ENCODE measurements at places on chromosomes 6 and 20.
A peak's percentile ranks its signal among the peaks of the same experiment; 100 is the strongest.

DNA sequence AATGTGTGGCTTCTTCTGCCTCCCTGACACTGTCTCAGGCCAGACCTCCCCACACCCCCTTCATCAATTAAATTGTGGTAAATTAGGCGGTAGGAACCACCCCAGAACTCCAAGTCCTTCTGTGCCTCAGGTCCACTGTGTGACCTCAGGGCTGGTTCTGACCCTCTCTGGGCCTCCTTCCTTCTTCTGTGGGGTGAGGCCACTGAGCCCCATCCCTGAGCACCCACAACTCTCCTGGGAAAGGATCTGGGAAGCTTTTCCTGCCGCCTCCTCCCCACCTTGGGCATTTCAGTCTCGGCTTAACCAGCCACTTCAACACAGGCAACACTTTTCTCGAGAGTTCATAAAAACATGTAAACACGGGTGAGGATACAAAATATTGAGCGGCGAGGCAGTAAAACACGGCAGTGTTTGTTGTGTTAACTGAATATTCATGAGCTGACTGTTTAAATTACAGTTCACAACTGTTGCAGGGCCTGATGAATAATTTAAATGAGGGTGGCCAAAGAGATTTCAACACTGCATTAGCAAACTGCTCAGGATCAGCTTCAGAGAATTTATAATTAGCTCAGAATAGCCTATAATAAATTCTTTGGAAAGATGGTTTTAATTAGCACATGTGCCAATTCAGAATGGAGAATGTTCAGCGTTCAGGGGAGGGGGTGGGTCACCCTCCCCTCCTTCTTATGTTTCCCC, 112.1 kb downstream of the TOX2 start:
- no peak for DNase-seq

- no peak for DNase-seq
Measured at GRCh38 chr6:75776461-75776860, 27.4 kb downstream of the MYO6 start.

GRCh38 chr6:163860287-163861081, 446.0 kb downstream of the QKI start:
- DNase-seq: no peak

DNA sequence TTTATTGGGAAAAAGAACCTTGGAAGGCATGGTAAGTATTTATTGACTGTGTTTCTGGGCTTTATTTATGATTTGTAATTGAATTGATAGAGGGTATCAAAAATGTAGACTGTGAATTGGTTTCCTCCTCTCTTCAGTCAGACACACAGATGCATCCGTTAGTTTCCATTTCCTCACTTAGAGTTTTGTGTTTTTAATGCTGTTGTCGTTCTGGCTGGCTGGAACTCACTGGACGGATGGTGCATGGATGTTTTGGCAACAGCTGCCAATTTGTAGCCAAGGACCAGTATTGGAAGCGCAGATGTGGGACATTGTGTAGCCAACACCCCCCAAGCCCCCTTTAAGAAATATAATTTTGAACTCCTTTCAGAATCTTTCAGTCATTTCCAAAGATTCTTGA, 134.5 kb downstream of the JARID2 start:
- DNase-seq: no peak

DNA sequence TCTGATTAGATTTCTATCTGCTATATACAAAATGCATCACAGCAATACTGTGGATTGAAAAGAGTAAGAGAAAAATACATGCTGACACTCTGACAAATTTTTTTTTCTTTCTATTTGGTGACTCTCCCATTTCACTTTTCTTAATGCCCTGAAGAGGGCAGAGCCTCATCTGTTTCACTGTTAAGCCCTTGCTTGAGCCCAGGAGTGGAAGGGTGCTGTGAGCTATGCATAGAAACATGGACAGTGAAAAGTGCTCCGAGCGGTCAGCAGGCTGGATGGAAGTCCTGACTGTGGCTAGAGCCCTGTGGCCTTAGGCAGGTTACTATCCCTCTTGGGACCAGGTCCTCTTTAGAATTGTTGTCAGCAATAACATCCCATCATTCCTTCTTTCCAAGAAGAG, 17.4 kb upstream of the CSE1L start:
- no peak for DNase-seq

DNA sequence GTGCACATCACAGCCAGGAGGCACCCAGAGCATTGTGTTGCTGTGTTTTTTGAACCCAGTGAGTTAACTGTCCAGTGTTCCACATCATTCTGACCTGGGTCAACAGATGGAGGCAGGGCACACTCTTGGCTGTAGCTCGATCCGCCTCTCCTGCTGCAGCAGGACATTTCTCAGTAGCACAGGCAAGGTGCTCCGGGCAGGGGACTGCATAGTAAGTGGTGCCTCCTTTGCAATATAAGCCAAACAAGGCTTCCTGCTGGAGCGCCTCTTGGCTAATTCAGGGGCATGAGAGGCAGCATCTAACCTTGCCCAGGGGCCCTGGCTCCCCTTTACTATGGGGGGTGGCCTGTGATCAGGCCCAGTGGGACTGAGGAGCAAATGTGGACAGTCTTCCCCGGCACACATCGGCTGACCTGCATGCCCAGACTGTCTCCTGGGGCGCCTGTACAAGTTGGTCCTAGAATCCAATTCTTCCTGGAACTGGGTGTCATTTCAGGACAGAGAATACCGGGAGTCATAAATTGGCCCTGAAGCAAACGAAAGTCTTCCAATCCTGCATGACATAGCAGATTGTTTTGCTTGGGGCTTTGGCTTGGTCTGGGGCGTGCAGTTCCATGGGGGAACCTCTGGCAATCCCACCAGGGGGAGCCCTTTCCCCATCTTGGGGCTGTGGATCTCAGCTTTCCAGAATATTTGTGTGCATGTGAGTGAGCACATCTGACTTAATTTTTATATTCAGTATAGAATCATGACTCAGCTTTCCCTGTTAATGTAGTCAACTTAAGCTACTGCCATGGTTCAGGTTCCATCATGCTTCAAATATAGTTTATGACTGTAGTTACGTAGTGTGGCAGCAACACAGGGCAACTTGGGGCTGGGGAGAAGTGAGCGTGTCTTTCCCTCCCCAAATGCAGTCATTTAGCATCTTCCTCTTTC, 56.0 kb upstream of the DDR1 start:
- peak; percentile 69 for DNase-seq

- no peak for DNase-seq
Measured at GRCh38 chr20:47814632-47815415, 29.5 kb upstream of the SULF2 start.

DNA sequence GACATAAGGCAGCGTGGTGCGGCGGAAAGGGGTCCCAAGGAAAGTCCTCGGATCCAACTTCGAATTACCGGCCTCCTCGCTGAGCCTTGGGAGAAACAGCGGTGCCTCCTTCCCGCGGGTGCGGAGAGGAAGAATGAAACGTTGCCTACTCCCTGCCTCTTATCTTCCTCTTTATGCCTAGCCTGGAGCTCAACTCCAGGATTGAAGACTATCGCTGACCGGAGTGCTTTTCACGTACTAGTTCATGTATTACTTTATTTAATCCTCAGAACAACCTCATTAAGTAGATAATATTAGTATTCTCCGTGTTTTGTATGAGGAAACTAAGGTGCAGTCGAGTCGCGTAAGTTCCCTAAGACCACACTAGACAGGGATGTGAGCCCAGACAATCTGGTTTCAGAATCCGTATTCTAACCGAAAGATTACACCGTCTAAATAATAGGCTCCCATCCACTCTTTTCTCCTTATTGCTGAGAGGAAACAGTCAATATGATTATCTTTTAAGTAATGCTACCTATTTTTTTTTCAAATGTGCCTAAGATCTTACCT, 793 bp upstream of the PDSS2 start:
- DNase-seq: no peak

GRCh38 chr6:118485601-118486550, 62.2 kb upstream of the PLN start:
- no peak for DNase-seq

GRCh38 chr6:16292432-16292831, 54.0 kb downstream of the GMPR start:
- DNase-seq: no peak

DNA sequence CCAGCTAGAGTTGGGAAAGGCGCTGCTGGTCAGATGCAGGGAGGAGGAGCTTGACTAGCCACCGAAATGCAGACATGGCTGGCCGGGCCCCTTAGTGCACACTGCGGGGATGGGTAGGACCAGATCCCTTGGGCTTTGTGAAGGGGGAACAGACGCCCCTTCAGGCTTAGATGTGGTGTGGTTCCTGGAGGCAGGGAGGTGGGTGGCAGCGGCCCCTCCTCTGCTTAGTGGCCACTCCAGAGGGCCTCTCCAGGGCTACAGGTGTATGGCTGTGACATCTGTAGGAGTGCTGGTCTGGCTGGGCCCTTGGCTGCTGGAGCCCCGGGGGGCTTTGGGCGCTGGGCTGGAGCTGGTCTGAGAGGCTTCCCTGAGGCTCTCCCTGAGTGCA, 5.9 kb downstream of the CCND3 start:
- DNase-seq: no peak

- no peak for DNase-seq
Measured at GRCh38 chr20:13745784-13746183, 38.9 kb downstream of the ESF1 start.

- no peak for DNase-seq
Measured at GRCh38 chr6:33372526-33373123, 19.0 kb upstream of the KIFC1 start.

GRCh38 chr6:93088621-93089501, 330.5 kb downstream of the EPHA7 start:
- DNase-seq: no peak

DNA sequence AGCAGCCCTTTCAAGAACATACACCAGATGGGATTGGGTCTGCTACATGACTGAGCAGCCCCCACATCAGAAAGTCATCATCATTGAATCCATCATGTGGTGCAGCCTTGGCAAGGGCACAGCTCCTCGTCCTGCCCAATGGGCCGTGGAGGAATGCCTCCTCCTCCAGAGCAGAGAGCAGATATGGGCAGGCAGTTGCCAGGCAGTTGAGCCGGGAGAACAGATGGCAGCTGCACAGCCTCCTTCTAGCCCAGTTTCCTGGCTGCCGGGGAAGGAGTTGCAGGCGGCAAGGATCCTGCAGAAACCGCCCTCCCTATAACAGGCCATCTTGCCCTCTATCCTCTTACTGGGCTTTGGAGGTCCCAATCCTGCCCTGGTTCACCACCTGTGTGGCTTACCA, 11.9 kb upstream of the ZFAND3 start:
- no peak for DNase-seq

DNA sequence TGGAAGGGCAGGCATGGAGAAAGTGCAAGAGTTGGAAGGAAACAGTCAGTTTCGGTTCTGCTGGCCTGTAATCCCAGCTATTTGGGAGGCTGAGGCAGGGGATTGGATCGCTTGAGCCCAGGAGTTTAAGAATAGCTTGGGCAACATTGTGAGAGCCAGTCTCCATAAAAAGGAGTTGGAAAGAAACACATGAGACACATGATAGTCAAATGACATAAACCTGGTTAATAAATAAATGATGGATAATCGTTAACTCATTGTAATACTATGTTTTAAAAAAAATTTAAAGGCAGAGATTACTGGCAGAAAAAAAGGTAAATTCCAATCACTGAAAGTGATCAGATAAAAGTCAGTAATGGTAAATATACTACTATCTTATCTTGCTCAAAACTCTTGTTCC, 37.2 kb upstream of the PHACTR1 start:
- DNase-seq: no peak

- no peak for DNase-seq
Measured at GRCh38 chr6:10205120-10205519, 209.8 kb downstream of the TFAP2A start.

DNA sequence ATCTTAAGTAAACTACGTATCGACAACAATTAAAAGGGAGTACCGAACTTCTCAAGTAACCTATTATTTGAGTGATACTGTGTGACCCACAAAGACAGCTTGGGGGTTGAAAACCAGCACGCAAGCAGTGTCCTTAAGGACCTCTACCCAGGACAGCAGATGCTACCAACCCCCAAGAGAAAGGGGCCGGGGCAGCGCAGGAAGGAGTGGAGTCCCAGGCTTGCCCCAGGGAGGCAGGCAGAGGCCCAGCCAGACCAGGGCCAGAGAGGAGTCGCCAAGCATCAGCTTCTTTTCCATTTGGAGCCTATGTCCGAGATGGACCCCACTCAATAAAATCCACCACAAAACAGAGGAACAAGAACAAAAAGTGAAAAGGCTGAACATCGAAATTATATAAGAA, 11.9 kb downstream of the DIDO1 start:
- no peak for DNase-seq

DNA sequence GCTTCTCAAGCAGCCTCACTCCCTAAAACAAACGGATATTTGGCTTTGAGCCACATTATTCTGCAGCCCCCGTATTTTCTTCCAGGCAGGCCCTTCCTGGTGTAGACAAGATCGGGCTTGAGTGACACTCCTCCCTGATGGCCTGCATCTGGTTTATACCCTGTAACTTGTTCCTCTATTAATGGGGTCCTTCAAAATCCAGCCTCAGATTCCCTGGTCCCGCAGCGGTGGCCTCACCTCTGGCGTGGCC, 375 bp upstream of the TMEM14C start:
- no peak for DNase-seq

DNA sequence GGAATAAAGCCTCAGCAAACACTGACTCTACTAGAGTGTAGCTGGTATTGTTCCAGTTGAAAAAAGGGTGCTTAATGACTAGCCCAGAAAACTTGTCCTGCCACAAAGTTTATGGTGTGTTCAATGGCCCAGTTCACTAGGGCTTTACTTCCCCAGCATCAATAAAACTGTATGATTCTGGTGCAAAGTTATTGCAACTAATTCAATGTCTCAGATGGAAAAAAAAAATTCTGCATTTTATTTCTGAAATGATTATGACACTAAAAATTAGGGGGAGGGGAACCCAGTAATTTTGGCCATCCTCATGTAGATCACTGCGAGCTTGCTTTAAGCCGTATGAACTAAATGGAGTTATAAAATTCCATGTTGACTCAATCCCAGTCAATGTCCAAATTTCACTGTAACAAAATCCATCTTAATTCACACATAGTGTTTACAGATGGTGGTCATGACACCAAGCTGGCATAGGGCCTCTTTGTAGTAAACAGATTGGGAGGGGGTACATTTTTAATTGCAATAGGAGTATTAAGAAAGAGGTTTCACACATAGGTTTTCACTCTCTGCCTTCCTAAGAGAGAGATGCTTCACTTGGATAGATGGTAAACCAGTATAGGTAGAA, 41.2 kb downstream of the PTPRK start:
- DNase-seq: no peak

DNA sequence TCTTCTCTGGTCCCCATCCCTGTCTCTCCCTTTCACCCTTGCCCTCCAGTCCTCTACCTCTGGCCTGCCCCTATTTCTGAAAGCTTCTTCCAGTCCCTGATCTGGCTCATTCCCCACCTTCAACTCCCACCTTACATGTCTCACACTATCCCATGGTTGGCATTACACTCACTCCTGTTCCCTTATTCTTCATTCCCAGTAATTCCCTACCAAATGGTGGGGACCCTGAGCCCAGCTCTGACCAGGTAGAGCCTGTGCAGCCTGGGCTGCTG, 6.4 kb downstream of the TP53INP2 start:
- DNase-seq: no peak

GRCh38 chr6:106747139-106747538, 117.8 kb downstream of the QRSL1 start:
- DNase-seq: no peak

Measured in stimulated activated CD8-positive, alpha-beta memory T cell treated with anti-CD3 and anti-CD28 coated beads, Interleukin-4, amount 100 ng/mL, for 4 hours (primary cell).